ENCODE measurements at places on chromosomes 6 and 20.
A peak's percentile ranks its signal among the peaks of the same experiment; 100 is the strongest.

DNA sequence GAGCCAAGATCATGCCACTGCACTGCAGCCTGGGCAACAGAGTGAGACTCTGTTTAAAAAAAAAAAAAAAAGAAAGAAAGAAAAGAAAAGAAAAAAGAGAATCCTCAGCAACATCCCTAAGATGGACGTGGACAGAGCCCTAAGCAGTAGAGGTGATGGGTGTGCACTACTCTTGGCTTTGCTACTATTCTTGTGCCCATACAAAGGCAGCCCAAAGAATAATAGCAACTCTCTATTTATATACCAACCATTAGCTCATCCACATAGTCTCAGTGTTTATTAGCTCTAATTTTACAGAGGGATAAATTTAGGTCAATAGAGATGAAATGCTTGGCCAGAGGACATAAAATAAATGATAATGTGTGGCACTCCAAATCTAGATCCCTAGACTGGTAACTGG is 62.2 kb downstream of the PERP start:
- no peak for DNase-seq

GRCh38 chr20:24206995-24207394 is 218.4 kb upstream of the GGTLC1 start:
- DNase-seq, result no peak

DNA sequence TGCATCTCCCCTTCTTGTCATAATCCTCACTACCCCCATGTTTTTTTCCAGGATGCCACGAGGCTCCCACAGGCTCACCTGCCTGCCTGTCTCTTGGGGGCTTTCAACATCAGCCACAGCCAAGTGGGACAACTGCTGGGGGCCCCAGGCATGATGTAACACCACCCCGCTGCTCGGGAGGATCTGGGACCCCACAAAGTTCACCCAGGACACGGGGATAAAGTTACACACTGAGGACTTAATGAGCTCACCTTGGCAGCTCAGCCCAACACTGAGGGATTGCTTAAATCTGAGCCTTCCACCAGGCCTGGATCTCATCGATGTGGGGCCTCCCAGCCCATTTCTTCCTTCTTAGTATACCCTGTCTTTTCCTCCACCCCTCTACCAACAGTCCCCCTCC is 56.4 kb upstream of the NNAT start:
- DNase-seq, result no peak

DNA sequence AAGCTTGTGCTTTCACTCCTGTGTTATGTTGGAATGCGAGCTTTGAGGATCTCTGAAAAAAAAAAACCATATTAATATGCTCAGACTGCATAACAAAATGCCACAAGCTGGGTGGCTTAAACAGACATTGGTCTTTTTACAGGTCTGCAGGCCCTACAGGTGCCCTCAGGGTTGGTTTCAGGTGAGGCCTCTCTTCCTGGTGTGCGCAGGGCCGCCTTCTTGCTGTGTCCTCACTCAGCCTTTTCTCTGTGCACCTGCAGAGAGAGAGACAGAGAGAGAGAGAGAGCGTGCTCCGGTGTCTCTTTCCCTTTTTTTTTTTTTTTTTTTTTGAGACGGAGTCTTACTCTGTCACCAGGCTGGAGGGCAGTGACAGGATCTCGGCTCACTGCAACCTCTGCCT is 114.1 kb upstream of the SNX9 start:
- DNase-seq, result no peak

GRCh38 chr6:138378463-138378862 is 758 bp downstream of the SMIM28 start:
- DNase-seq, result no peak

DNA sequence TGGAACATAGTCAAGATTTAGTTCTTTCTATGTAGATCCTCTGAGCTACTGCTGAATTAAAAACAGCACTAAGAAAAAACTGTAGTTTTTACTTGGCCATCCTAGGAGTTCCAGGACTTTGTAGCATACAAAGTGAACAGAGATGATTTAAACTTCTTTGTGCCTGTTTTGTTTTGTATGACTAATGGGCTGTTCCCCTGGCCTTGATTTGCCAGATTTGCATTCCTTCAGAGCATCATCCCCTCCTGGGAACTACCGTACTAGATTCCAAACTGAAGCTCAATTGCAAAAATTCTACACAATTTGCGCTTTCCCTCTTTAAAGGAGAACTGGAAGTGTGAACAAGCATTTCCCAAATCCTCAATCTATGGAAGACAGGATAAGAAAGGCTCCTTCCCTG is 23.1 kb downstream of the ACOT13 start:
- DNase-seq, result no peak

GRCh38 chr6:93358435-93358834 is 60.9 kb downstream of the EPHA7 start:
- no peak for DNase-seq

- DNase-seq, result peak; percentile 27
Observed at GRCh38 chr6:11094411-11094851, 797 bp downstream of the SMIM13 start.

DNA sequence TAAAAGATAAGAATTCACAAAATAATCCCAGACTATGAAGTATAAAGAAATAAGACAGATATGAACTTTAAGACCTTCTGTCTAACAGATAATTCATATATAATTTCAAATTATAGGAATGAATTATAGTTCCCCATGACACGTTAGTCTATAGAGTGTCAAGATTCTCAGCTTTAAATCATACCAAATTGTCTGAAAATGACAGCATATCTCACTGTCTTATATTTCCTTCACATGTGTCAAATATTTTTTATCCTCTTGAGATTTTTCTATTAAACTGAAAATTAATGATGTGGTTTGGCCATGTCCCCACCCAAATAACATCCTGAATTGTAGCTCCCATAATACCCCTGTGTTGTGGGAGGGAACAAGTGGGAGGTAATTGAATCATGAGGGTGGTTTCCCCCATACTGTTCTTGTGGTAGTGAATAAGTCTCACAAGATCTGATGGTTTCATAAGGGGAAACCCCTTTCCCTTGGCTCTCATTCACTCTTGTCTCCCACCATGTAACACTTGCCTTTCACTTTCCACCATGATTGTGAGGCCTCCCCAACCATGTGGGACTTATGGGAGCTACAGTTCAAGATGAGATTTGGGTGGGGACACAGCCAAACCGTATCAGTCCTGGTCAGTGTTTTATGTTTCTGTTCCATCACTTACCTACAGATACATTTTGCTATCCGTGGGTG is 825.3 kb upstream of the GJE1 start:
- DNase-seq, result no peak

- no peak for DNase-seq
Observed at GRCh38 chr20:20606881-20607280, 105.6 kb downstream of the RALGAPA2 start.

- no peak for DNase-seq
Observed at GRCh38 chr6:106106276-106107042, 20.3 kb downstream of the PRDM1 start.

DNA sequence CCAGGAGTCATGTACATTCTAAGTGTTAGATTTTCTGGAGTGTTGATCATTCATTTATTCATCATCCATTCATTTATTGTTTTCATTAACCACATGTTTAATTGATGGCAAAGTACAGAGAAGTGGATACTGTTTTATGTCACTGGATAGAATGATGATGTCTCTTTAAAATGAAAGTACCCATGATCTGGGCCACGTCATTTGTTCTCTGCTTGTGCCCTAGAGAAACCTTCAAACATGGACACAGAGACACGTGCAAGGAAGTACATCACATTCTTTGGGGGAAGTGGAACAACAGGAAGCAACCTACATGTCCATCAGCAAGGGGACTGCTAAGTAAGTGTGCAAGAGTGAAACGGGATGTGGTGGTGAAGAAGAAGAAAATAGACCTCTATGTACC is 75.8 kb upstream of the TSHZ2 start:
- no peak for DNase-seq

- no peak for DNase-seq
Observed at GRCh38 chr6:112291161-112291762, 36.9 kb upstream of the LAMA4 start.

DNA sequence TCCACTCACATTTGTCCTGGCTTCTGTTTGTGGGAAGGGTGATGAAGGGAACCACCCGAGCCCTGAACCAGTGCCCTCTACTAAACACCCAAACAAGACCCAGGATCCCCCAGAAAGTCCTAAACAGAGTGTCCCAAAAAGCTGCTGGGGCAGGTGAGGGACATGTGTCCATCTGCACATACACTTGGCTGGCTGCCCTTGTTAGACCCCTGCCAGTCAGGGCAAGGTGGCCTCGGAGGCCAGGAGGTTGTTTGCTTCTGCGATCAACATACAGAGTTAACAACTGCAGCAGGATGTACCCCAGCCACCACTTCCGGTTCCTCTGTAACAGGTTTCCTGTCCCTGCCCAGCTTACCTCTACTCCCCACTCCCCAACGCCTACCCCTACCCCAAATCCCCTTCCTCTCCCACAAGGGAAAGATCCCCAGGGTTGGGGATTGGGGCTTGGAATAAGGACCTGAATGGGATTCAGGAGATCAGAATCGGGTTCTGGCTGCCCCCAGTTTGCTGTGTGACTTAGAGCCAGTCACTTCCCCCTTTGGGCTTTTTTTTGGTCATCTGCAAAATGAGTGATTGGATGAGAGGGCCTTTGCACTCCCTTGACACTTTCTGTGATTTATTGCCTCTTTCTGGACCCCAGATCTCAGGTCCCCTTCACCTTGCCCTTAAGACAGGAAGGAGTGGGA is 13.9 kb downstream of the DEF6 start:
- no peak for DNase-seq

- DNase-seq, result peak; percentile 68
Observed at GRCh38 chr20:34709831-34710567, 5.9 kb downstream of the TP53INP2 start.

DNA sequence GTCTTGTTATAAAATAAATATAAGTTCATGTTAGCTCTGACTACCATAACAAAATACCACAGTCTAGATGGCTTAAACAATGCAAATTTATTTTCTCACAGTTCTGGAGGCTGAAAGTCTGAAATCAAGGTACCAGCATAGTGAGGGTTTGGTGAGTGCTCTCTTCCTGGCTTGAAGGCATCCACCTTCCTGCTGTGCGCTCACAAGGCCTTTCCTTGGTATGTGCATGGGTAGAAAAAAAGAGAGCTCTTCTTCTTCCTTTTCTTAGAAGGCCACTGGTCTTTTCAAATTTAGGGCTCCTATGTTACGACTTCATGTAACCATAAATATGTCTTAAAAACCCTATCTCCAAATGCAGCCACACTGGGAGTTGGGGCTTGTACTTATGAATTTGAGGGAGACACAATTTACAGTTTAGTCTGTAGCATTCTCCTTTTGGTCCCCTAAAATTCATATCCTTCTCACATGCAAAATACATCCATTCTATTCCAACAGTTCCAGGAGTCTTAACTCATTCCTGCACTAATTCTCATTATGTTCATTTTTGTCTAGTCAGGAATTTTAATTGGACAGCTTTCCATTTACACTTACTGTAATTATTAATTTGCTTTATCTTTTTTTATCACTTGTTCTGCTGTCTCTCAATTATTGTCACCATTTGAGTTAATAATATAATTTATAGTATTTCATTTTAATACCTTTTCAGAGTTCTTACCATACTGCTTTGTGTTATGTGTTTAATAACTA is 381.9 kb upstream of the EPHA7 start:
- no peak for DNase-seq

DNA sequence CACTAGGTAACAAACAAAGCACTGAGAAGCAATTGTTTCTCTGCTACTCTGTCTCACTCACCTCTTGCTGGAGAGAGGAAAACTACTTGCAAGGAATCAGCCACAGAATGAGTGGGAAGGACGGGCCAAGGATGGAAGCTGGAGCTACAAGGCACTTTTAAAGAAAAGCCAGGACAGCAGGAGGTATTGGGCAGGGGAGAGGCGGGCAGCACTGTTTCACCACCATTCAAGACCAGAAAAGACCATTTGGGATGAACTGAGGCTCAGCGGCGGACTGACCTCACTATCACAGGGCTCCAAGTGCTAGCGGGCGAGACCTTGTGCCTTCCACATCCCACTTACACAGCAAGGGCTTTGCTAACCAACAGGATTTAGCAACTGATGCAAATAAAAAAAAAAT is 137.4 kb downstream of the IPCEF1 start:
- no peak for DNase-seq

DNA sequence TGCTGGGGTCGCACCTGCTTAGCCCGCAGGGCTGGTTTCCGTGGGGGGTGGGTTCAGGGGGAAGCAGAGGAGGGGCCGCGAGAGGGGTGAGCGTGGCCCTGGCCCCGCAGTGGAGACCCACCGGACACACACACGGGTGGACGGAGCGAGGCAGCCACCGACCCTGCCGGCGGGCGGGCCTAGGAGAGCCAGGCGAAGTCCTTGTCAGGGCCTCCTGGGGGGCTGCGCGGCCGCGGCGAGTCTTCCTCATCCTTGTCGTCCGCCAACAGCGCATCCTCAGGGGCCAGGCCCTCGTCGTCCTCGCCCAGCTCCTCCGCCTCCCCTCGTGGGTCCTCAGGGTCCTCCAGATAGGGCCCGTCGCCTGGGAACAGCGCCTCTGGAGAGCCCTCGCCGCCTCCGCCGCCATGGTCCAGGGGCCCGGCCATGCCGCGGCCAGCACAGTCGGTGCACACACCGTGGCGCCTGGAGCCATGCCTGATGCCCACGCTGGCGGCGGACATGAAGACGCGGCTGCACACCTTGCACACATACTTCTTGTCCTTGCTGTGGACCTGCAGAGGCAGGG is 7.3 kb downstream of the SLC2A4RG start:
- DNase-seq, result no peak

- no peak for DNase-seq
Observed at GRCh38 chr6:136077834-136078576, 172.1 kb downstream of the MTFR2 start.

- DNase-seq, result no peak
Observed at GRCh38 chr6:150202934-150203333, 60.1 kb downstream of the PPP1R14C start.

GRCh38 chr6:113329942-113330635 is 527.1 kb upstream of the MARCKS start:
- no peak for DNase-seq

DNA sequence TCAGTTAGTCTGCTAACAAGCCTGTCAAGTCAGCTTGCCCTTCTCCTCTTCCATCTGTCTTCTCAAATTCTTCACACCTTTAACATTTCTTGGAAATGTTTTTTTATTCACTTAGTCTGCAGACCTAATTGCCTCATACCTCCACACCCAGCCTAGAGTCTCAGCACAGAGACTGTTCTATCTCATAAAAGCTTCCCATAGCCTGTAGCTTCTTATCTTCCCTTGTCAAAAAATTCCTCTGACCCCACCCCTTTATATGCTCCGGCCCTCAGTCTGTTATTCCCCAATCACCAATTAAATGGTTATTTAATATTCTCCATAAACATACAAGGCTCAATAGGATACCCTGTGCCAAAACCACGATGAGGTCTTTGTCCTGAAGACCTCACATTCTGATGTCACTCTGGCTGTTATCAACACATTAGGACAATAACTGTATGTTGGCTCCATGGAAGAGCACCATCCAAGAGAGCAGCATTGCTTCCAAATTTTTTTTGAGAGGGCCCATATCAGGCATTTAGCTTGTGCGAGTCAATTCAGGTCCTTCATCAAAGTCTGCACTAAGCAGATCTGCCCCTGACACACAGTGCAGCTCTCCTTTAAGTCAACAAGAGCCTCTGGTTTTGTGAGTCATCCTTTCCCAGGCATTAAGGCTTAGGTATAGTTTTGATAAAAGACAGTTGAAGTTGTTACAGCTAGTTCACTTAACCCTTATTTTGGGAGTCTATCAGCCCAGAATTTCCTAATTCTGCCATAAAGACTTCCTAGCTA is 83.2 kb upstream of the TBX18 start:
- no peak for DNase-seq

Data from stimulated activated CD4-positive, alpha-beta T cell treated with anti-CD3 and anti-CD28 coated beads, Interleukin-1b, Interleukin-23, amount 100 ng/mL, for 24 hours (primary cell).